ENCODE measurements at places on chromosomes 4 and X.

DNA sequence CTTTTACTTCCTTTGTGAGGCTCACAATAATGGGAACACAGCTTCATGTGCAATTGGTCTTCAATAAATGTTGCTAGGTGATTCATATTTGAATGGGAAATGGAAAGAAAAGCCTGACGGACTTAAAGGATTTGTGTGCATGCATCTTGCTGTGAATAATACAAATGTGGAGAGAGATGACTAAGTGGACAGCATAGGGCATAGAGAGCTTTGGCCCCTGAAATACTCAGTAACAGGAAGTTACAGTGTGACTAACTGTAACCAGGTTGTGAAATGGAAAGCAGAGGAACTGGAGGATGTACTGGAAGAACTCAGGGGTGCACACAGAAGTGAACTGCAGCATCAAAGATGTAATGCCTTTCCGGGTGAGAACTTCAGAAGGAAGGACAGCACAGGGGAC, 206.7 kb downstream of the MGST2 start:
- no peak for DNase-seq

GRCh38 chrX:55169782-55170181, 50.4 kb upstream of the PAGE5 start:
- no peak for DNase-seq

DNA sequence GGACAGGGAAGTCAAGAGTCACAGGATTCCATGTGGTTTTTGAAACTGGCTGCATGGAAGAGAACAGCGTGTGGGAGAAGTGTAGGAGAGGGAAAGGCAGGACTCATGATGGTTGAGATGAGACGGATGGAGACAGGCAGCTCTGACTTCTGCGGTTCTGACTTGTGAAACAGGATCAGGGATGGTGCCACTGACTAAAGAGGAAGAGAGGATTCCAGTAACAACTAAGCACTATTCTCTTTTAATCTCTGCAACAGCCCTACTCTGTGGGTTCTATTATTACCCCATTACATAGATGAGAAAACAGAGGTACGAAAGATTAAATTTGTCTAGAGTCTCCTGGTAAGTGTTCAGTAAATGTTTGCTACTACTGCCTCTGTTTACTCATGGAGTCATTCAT, 156.3 kb downstream of the CBR4 start:
- peak; percentile 28 for DNase-seq

DNA sequence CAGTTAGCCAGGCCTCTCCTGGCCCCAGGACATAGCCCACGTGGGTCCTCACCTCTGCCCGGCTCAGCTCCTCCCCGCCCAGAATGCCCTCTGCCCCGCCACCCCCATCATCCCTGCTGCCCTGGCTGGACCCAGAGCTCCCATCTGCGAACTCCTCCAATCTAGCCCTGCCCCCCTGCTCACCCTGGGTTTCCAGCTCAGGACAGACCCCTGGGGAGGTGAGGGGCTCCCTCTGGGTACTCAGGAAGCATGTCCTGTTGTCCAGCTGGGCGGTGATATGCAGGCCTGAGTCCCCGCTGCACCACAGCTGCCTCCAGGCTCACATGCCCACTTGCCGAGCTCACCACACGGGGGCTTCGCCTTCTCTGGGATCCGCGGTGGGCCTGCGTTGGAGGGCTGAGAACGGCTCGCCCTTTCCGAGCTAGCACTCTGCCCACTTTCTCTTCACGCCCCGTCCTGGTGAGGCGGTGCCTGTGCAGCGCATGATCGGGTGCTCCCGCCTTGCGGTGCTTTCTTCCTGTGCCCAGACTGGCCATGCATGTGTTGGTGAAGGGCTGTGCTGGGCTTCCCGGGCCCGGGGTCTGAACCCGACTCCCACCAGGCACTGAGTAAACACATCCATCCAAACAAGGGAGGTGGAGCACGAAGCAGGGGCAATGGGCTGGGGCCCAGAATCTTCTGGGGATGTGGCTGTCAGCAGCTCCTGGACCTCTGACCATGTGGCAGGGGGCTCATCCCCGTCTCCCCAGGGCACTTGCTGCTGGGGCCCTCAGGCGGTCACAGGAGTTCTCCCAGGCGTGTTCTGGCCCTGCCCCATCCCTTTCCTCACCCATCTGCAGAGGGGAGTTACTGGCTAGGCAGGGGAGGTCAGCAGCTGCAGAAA, 74.3 kb downstream of the RGS12 start:
- no peak for DNase-seq

DNA sequence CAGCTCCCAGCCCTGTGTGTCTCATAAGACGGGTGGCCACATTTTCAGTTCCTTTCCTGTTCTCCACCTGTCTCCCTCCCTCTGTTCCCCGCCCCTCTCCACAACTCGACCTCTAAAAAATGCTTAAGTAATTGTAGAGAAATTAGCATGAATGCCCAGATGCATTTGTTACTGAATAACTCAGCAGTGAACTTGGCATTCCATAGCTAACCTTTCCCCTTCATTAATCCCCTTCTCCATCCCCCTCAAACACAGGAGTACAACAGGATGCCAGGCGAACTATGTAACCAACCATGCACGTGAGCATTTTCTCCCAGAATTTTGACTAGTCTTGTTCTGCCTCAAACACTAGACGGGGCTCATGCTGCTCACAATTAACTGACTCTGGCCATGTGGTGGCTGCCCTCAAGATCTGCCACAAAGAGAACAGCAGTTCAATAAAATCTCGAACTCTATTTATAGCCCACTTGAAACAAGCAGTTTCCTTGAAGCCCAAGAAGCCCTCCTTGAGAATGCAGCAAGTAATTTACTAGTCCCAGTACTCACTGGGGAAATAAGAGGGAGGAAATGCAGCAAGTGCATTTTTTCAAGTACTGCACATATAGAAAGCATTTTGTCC, 351.2 kb downstream of the ARHGAP24 start:
- no peak for DNase-seq

DNA sequence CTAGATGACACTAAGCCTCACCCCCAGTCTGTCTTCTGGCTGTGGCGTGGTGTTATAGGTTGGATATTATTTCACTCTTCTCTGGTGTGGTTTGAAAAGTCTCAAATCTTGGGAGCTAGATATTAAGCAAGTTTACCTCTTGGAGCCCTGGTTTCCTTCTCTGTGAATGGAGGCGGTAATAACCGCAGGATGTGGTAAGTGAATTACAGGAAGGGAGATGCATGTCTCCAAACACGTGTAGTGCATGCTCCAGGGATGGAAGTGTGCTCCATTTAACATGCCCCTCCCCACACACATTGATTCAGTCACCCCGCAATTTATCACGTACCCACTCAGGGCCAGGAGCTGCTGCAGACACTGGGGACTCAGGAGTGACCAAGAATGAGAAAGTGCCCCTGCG, 4.9 kb downstream of the ZNF275 start:
- no peak for DNase-seq

DNA sequence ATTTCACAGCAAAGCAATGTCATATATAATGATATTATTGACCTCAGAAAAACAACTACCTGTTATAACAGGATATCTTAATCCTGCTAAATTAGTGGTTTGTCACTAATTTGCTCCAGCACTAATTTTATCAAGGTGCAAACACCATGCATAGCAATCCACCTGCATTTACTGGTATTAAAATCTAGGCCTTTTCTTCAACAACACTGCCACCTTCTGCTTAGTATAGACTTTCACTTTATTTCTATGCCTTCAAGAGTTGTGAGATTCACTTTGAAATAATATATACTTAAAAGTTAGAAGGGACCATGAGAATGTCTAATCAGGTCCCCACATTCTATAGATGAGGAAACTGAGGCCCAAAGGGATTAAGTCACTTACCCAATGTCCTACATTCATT, 82.1 kb upstream of the IQCM start:
- DNase-seq = no peak

DNA sequence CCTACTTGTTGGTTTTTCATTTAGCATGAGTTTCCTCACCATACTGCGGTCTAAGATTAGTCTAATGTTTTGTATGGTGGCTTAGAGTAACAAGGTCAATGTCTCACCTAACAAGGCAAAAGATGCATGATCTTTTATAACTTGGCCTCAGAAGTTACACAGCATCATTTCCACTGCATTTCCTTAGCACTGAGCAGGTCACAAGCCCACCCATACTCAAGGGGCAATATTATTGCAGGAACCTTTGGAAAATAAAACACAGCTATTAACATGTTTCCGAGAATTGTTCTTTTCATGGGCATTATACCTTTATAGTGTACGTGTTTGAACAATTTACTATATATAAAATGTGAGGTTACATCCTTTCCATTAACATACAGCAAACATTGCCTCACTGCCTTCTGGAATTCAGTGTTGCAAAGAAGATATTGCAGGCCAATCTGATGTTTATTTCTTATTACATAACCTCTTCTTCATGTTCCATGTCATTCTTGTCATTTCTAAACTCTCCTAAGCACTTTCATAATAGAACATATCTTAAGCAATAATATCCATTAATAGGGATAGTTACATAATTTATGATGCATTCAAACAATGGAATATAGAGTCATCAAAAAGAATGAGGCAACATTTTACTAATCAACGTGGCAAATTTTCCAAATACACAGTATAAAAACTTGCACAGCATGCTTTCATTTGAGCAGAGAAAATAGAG, 153.8 kb downstream of the AREG start:
- DNase-seq = no peak

DNA sequence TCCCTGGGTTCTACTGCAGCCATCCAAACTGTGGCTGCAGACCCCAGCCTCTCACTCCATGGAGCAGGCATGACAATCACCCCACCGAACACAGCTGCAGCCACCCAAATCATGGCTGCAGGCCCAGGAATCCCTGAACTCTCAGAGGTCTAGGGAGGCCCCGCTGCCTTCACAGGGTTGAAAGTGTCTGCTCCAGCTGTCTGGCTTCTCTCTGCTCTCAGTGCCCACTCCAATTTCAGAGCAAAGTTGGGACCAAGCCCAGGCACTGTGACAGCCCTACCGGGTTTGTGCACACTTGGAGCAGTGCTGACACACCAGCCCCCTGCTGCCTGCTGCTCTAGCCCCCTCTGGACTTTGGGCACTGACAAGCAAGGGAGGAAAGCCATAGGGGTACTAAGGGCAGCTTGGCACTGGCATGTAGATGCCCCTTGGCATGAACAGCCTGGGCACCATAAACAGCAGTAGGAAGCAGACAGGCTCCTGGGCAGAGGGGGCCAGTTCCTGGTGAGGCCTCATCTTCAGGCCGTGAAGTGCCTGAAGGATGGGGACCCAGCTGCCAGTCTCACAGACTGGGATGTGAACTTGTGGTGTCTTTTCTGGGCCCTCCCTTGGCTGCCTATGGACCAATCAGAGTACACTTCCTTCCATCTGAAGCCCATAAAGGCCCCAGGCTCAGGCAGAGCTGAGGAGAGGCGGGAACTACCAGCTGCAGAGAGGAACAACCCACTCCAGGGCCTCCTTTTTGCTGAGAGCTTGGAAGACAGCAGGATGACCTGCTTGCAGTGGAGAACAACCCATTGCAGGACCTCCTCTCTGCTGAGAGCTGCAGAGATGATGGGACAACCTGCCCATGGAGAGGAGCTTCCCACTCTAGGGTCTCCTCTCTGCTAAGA, 68.8 kb downstream of the TECRL start:
- DNase-seq = no peak

DNA sequence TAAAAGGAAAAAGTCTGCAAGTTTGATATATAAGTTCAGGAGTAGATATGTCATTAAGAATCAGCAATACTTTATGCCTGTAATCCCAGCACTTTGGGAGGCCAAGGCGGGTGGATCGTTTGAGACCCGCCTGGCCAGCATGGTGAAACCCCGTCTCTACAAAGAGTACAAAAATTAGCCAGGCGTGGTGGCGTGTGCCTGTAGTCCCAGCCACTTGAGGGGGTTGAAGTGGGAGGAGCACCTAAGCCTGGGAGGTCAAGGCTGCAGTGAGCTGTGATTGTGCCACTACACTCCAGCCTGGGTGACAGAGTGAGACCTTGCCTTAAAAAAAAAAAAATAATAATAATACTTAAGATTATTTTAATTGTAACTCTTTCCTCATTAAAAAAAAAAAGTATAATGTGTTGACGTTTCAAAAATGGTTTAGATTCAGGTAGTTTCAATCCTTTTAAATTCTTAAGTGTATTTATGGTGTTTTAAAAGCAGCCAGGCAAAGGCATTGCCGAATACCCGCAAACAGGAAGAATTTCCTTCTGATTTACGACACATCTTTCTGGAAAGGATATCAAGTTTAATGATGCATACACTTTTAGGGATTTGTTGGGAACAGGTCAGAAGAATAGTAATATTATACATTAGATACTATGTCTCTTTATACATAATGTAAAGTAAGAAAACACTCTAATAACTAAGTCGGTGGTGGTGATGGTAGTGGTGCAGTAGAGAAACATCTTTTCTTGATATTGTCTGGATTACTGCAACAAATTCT, 80.9 kb downstream of the KDM6A start:
- no peak for DNase-seq

- DNase-seq = no peak
Observed at GRCh38 chr4:57220734-57221133, 110.5 kb upstream of the IGFBP7 start.

DNA sequence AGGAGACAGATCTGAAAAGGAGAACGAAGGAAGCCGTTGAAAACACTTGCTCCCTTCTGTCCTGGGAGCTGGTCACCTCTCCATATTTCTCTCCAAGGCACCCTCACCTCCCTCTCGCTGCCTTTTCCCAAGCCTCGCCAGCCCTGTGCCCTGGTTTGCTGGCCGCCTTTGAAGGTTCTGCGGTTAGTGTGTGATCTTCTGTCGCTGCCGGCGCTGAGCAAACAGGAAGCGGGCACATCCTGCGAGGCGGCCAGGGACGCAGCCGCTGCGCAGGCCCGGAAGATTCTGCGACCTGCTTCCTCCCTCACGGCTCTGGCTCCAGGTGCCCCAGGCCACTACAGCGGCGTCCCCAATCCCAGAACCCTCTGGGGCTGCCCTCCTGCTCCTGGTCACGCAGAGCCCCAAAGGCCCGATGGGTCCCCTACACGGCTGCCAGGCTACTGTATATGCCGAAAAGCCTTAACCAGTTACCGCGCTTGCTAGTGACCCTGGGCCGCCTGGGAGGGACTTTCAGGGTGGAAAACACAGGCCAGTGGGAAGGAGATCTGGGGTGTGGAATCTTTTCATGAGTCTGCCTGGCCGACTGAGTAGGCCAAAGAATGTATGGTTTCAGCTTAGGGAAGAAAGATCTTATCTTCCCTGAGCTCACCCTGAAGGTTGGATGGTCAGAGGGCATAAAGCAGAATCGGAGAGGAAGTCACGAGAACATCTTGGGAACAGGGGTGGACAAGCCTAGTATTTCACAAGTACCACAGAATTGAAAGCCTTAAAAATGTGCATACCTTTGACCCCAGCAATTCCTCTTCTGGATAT, 2.3 kb upstream of the SASH3 start:
- DNase-seq = peak; percentile 86

All from GM06990 (cell line).